ENCODE measurements at places on chromosomes 2 and 18.

GRCh38 chr2:110813896-110814295 is 81.5 kb downstream of the ACOXL start:
- no peak for DNase-seq

DNA sequence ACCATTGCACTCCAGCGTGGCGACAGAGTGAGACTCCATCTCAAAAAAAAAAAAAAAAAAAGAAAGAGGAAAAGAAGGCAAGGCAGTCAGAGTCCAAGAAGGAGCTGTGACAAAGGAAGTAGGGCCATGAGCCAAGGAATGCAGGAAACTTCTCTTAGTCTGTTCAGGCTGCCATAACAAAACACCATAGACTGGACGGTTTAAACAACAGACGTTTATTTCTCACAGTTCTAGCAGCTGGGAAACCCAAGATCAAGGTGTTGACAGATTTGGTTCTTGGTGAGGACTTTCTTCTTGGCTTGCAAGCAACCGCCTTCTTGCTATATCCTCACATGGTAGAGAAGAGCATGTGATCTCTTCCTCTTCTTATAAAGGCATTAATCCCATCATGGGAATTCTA is 13.1 kb upstream of the SUMO1 start:
- no peak for DNase-seq

DNA sequence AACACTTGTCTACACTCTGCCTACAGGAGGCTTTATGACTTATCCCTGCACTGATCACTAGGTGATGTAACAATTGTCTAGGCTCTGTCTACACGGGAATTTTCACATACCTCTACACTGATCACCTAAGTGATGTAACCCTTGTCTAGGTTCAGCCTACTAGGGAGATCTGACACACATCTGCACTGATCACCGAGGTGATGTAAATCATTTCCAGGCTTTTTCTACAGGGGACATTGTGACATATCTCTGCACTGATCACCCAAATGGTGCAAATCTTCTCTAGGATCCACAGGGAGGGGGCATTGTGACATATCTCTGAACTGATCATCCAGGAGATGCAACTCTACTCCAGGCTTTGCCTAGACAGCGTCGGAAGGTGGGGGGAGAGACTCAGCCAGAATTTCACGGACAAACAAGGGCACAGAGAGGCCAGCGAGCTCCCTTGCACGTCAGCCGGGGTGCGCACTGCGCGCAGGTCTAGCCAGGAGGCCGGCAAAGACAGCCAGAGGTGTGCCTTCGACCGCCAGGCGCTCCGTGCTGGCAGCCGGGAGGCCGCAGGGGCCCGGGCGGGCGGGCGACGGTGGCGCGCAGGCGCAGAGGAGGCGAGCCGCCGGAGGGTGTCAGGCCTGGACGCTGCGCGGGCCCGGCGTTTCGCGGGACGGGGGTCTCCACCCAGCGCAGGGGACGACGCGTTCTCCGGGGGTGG is 46.9 kb upstream of the USP14 start:
- peak; percentile 34 for DNase-seq

DNA sequence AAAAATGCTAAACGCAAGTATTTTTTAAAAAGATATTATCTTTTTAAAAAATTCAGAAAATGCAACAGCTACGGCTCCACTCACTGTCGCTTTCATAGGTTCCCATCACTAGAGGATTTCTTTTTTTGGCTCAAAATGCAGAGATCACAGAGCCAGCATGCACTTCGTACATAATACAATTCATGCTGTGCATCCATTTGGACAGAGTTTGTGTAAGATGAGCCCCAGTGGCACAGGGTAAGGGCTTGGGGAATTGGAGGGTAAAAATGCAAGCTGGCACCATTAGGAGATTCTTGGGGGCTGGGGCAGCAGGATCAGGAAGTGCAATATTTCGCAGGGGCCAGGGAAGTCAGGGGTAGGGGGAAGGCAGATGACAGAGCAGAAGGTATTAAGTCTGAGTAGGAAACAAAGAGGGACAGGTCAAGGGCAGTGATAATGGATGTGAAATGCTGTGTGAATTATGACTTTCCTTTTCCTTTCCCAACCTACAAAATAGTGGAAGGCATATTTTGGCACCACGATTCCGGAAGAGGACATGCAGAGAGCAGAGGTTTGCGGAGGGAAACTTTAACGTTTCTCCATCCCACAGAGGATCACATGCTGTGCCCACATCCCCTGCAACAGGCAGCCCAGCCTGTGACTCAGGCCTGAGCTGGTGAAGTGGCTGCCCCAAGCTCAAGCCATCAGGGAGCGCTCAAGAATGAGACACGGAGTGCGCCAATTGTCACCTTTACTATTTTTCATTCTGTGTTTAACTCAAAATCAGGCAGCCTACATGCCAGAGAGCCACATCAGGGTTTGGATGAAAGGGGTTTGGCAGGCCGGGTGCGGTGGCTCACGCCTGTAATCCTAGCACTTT is 4.7 kb downstream of the CAPG start:
- peak; percentile 53 for DNase-seq

GRCh38 chr18:22106536-22107292 is 62.7 kb upstream of the GATA6 start:
- DNase-seq = peak; percentile 69

- DNase-seq = peak; percentile 59
These were observed 48.3 kb downstream of the THUMPD2 start for GRCh38 chr2:39730685-39731302.

DNA sequence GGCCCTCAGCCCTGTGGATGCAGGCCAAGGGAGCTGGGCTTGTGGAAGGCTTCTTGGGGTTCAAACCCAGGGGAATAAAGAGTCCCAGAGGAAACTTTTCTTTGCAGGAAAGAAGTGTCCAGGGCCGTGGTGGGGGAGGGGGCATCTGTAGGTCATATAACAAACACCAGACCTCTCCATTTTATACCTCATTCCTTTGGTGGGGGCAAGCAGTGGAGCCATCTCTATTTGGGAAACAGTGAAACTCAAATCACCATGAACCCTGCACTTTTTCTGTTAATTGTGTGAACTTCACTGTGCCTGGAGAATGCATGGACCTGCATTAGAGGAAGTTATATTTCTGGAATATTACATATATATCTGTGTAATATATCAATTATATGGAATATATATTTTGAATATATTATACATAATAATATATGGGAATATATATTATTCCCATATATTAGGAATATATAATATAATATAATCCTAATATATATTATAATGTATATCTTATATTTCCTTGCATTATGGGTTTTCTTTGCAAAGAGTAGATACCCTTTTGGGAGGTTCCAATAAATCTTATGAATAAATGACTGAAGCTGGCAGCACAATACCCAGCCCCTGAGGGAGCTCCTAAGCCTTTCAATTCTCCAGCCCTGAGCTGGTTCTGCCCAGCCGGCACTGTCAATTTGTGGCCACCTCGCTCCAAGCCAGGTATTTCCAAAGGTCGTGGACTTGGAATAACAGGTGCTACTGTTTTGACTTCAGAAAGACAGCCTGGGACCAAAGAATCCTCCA is 97.7 kb upstream of the PKDCC start:
- no peak for DNase-seq

GRCh38 chr2:237669628-237670392 is 42.4 kb downstream of the LRRFIP1 start:
- DNase-seq = peak; percentile 76

DNA sequence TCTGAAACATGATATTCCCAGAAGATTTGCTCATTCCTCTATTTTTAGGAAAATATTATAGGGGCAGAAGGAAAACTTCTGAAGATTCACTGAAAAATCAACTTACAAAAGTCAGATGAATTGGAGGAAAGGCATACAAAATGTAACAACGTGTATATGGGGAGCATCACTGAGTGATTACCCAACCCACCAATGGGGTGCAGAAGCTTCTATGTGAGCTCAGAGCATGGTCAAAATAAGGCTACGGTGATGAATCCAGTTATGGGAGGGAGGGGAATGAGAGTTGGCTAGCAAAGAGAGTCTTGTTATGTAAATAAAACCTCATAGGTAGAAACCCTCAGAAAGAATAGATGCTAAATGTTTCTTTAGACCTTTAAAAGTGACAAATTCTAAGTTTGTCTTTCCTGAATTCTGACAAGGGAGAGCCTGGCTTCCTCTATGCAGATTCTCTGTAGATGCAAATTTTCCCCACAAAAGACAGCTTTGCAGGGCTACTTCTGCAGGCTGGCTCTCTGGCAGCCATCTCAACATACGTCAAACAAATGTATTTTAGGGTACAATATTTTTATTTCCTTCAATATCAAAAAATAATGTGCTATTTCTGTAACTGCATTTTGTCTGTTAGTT is 171.4 kb upstream of the NDUFV2 start:
- DNase-seq = no peak

- DNase-seq = no peak
These were observed 20.9 kb upstream of the DNMT3A start for GRCh38 chr2:25362434-25363145.

DNA sequence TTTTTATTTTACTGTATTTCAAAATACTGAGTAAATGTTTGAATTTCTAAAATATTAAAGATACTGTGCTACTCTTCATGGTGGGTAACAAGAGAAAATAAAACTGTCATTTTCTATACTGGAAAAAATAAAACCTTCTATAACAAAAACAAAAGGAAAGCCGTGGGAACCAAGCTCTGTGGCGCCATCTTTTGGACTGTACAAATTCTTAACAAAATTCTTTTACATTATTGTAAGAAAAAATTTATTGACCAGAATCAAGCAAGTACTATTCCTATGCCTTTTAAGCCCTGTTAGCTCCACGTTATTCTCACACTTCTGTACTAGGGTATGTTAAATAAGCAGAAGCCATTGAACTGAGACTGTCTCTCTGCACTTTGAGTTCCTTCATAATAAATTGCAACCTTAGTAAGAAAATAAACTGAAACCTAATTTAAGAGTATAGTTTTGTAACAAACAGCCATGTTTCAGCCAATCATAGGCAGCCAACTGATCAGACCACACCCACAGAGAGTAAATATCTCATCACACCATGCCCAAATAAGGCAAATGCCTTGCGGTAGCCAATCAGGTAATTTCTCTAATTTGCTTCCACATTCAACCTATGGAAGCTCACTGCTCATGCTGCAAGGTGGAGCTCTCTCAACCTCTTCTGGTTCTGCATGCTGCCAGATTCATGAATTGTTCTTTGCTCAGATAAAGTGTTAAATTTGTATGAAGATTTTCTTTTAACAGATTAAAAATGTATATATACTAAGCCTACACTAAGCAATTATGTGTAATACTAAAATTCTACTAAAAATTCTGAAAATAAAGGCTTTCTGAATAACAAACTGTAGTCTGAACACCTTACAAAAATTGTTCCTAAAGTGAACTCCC is 42.2 kb downstream of the HIBCH start:
- DNase-seq = peak; percentile 59

GRCh38 chr2:17747684-17748452 is 5.7 kb downstream of the SMC6 start:
- peak; percentile 53 for DNase-seq

DNA sequence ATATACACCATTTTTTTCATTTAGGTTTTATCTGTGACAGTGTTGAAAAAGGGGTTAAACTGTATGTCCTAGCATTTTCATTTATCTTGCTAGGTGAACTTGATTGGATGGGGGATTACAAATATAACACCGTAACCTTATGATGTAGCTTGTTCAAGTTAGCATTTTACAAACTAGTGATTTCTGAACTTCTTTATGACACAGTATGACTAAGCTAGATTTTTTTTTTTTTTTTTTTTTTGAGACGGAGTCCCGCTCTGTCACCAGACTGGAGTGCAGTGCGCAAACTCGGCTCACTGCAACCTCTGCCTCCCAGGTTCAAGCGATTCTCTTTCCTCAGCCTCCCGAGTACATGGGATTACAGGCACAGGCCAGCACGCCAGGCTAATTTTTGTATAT is 47.1 kb downstream of the KCMF1 start:
- DNase-seq = peak; percentile 11

GRCh38 chr2:222701721-222702131 is 30.3 kb downstream of the MOGAT1 start:
- no peak for DNase-seq

DNA sequence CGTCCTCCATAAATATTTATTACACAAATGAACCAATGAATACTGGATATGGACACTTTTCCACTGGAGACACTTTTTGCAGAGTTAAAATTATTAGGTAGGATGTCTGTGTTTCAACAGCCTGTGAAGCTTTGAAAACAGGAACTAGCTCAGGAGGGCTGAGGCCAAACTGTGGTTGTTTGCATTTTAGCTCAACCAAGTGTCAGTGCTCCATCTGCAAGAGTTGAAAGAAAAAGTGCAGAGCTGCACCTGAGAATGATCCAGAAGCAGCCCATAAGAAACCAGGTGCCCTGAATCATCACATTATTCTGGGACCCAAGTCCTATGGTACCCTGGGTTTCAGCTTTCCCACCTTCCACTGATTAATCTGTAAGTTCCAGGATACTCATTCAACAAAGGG is 180.4 kb downstream of the TRIB2 start:
- no peak for DNase-seq

DNA sequence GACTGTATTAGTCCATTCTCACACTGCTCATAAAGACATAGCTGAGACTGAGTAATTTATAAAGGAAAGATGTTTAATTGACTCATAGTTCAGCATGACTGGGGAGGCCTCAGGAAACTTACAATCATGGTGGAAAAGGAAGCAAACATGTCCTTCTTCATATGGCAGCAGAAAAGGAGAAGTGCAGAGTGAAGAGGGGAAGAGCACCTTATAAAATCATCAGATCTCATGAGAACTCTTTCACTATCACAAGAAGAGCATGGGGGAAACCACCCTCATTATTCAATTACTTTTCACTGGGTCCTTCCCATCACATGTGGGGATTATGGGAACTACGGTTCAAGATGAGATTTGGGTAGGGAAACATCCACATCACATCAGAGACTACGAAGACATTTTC is 43.0 kb upstream of the CAVIN2 start:
- no peak for DNase-seq

DNA sequence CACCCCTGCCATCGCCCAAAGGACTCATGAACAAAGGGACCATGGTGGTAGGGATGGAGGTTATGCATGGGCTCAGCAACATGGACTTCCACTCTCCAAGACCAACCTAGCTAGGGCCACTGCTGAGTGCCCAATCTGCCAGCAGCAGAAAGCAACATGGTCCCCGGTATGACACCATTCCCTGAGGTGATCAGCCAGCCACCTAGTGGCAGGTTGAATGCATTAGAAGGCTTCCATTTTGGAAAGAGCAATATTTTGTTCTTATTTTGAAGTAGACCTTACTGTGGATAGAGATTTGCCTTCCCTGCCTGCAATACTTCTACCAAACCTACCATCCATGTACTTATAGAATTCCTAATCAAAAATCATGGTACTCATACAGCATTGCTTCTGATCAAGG is 99.8 kb downstream of the METTL4 start:
- DNase-seq = no peak

GRCh38 chr2:33489835-33490431 is 13.5 kb downstream of the RASGRP3 start:
- no peak for DNase-seq

DNA sequence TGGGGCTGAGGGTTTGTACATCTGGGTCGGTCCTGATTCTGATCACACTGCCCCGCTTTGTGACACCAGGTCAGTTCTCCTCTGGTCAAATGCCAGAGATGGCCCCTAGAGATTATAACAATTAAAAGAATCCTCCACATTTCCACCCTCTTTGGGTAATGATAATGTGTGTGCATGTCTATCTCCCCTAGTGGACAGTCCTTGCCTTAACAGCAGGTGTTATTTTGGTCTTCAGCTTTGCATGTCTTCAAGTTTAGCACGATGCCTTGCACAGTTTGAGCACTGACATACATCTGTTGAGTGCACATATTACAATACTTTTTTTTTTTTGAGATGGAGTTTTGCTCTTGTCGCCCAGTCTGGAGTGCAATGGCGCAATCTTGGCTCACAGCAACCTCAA is 25.7 kb upstream of the COX7A2L start:
- no peak for DNase-seq

- no peak for DNase-seq
These were observed 162.4 kb downstream of the ZNF521 start for GRCh38 chr18:25189391-25190185.
